ENCODE measurements at places on chromosomes 2 and 18.

GRCh38 chr2:47089083-47089464 is 66.0 kb downstream of the STPG4 start:
- DNase-seq: no peak

DNA sequence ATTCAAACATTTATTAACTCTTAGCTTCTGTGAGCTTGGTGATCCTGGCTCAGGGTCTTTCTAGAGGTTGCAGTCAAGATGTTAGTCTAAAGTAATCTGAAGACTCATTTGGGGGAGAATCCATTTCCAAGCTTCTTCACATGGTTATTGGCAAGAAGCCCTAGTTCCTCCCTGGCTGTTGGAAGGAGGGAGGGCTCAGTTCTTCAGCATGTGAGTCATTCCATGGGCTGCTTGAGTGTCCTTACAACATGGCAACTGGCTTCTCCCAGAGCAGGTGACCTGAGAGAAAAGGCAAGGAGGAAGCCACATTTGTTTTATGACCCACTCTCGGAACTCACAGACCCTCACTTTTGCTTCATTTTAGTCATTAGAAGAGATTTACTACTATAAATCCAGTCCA is 10.6 kb upstream of the C2orf74 start:
- DNase-seq: no peak

GRCh38 chr2:129849559-129850160 is 129.8 kb upstream of the RAB6C start:
- DNase-seq: peak; percentile 74

- DNase-seq: peak; percentile 70
Measured at GRCh38 chr2:223760838-223761502, 76.4 kb downstream of the AP1S3 start.

DNA sequence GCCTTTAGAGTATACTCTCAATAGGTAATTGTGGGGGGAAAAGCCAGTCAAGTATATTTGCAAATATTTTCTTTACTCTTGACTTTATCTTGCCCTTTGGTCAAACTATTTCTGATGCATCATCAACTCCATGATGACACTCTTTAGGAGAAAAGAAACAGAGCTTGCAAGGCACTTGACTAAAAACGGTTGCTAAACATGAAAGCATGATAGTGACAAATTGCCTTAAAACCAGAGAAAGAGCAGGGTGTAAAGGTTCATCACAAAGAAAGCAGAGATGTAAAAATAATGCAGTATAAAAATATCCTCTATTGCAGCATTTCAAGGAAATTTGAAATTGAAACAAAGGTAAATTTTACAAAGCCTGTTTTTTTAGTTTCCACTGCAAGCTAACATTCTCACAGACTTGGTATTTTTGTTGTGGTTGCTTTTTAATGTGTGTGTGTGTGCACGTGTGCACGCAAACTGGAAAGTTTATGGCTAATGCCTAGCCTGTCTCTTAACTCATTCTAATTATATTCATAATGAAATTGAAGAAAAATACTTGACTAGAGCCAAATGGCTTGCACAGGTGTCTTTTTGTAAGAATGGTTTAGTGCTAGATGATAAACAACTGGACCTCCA is 503.6 kb downstream of the ARHGAP15 start:
- DNase-seq: no peak

DNA sequence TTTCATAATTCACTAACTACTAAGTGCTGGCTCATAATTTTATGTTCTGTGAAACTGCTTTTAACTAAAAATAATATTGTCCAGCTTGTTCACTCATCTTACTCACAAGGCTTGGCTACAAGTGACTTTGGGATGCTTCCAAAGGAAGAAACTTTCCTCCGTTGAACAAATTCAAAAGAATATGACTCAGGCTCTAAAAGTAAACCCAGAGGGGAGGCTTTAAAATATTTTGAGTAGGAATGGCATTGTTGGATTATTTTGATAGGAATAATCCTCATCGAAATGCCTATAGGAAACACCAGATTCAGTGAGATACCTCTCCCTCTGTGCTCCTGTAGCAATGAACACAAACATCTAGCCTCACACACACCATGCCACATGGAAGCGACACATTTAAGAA is 25.2 kb upstream of the TLK1 start:
- no peak for DNase-seq

GRCh38 chr2:203463266-203463678 is 71.8 kb downstream of the RAPH1 start:
- no peak for DNase-seq

GRCh38 chr18:47317824-47318508 is 66.5 kb upstream of the SKOR2 start:
- DNase-seq: no peak

DNA sequence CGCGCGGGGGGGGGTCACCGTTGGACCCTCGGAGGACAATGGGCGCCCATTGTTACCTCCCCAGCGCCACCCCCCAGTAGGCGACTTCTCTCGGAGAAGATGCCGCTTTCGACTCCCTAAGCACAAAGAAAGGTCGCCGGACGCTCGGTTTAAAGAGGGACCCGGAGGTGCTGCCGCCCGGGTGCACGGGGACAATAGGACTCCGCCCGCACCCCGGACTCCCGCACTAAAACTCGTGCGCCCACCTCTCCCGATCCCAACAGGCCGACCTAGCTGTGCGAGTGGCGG is 318 bp upstream of the CDC42EP3 start:
- no peak for DNase-seq

GRCh38 chr2:95158891-95159619 is 593 bp downstream of the ZNF514 start:
- DNase-seq: no peak

DNA sequence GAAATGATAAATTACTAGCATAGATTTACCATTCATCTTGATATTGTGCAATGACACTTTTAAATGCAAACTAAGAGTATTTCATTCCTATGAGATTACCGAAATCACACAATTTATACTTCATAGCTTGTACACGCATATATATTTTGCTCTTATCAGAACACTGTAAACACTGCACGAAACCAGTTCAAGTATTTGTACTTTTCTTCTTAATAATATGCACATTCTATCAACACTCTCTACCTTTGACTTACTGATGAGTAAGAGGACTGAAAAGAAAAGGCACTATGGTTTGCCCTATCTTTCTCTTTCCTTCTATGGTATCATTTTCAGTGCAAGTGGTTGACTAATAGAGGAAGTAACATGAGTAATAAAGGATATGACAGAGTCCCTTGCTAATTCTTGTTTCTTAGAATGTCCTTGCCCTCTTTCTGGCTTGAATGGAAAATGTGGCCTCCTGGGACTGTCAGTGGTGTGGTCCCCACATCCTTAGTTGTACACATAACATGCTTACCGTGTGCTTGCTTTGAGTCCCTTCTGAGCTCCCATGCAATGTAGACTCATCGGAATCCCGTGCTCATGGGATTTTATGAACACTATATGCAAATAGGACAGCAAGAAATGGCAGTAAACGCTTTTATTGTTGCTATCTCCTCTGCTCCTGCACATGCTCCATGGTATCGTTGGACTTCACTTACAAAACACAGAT is 363.5 kb upstream of the TNP1 start:
- DNase-seq: peak; percentile 7

DNA sequence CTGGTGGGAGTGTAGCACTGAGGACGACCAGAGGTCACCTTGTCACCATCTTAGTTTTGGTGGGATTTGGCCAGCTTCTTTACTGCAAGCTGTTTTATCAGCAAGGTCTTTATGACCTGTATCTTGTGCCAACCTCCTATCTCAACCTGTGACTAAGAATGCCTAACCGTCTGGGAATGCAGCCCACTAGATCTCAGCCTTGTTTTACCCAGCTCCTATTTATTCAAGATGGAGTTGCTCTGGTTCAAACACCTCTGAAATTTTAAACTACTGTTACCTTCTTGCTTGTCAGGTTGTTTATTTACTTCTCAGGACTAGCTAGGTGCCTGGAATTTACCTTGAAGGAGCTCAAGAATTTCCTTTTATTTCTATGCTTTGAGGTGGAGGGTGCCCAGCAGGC is 9.5 kb upstream of the KCNG3 start:
- no peak for DNase-seq

GRCh38 chr18:14085770-14086457 is 46.3 kb downstream of the ZNF519 start:
- no peak for DNase-seq

- no peak for DNase-seq
Measured at GRCh38 chr2:176493226-176493825, 224.1 kb downstream of the MTX2 start.

GRCh38 chr2:84477886-84478285 is 18.8 kb upstream of the SUCLG1 start:
- no peak for DNase-seq

DNA sequence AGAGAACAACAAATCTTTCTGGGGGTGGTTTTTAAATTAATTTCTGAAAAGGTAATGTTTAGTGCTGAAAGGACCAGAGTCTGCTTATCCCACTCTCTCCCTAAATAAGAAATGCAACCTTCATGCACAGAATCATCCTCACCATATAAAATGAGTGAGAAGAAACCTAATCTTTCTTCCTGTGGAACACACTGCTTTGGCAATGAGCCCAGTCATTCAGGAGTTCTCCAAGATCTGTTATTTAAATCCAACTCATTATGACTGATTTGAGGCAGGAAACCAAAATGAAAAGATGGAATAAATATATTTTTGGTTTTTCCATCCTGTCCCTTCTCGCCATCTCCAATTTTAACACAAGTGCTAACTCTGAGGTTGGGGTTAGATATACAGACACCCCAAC is 228.3 kb downstream of the SRBD1 start:
- DNase-seq: no peak

DNA sequence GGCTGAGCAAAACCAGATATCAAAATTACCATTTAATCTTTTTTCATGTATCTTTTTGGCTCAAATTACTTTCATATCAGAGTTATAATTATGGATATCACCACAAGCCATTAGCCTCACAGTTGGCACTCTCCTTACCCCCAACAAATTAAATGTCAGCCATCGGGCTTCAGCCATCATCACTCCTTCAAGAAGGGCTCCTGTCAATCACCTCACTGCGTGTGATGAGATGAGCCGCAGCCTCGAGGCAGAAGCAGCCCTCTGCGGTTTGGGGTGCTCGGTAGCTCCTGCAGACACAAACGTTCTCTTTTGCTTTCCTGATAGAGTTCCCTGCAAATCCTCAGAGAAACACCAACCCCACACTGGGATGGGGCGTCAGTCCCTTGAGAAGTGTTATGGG is 94.1 kb downstream of the DNER start:
- no peak for DNase-seq

DNA sequence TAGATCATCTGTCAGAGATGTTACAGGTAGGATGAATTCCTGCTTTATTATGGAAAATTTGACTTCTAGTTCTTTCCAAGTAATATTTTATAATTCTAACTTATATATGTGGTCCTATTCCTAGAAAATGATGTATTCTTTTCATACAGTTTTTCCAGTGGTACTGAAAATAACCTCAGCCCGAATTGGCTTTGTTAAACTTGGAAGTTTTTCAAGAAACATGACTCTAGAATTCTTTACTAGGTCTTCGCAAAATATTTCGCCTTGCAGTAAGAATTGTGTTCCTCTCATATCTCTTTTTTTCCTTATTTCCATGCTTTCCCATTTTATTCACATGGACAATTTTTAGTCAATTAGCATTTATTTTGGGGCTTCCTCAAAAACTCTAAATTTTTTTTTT is 60.5 kb downstream of the BMPR2 start:
- DNase-seq: no peak

- no peak for DNase-seq
Measured at GRCh38 chr2:38131676-38132075, 55.7 kb upstream of the CYP1B1 start.

DNA sequence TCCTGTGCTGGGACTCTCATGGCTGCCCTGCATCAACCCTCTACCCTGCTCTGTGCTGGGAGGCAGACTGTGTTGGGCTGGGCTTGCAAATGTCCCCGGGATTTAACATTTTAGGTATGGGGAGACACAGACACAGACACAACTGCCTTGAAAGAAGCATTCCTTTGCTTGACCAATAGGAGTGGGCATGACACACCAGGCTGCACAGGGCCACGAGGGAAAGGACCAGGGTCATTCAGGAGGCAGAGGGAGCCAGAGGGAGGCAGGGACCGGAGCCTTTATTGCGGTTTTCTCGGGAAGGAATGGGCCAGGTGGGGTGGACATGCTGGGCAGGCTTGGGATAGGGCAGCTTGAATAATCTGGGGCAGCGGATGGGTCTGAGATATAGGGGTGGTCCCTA is 238.7 kb upstream of the COPS8 start:
- no peak for DNase-seq

DNA sequence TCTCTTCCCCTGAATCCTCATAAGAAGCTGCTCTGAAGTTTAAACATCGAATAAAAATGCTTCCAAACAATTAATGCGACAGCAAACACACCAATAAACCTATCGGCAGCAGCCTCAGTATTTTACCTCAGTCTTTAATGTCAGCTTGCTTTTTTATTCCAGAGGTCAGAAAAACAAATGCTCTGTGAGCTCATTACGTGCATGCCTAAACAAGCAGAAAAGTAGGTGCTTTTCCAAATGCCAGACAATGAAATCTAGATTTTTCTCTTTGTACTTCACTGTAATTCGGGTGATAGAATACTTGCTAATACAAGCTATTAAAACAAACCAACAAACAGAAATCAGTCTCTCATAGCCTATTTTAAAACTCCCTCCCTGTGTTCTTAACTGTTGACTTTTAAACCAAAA is 381.5 kb downstream of the NRXN1 start:
- DNase-seq: no peak

DNA sequence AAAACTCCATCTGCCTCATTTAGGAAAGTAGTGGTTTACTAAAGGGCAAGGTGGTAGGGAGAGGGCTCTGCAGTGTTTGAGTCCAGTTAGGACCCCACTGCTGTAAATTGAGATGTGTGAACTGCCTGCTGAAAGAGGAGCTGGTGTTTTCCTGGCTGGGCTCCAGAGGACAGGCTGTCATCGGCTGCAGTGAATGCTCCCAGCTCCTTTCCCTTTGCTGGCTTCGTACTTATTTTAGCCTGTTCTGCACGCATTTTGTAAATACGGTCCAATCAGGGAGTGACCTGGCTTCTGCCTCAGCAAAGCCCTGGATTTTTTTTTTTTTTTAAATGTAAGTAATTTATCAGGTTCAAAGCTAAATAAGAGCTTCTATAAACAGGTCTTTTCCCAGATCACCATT is 37.5 kb downstream of the SLC4A3 start:
- no peak for DNase-seq

All from CD4-positive, alpha-beta T cell treated with Interleukin-17A for 1 hour (primary cell).